CD4-positive, alpha-beta T cell treated with Interleukin-6 for 4 hours (primary cell): ENCODE measurements at places on chromosomes 1 and 21.

DNA sequence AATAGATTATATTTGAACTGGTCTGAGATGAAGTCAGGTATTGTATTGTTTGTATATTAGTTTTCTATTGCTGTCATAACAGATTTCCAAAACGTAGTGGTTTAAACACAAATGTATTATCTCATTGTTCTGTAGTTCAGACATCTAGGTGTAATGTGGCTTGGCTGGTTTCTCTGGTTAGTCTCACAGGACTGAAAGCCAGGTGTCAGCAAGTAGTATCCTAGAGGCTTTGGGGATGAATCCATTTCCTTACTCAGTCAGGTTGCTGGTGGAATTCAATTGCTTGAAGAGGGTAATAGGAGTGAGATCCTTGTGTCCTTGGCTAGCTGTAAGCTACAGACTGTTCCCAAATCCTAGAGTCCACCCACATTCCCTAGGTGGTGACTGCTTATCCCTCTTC lies 675.8 kb downstream of the NCAM2 start:
- no peak for DNase-seq

- no peak for DNase-seq
Observed at GRCh38 chr1:9476790-9477463, 62.3 kb upstream of the SLC25A33 start.

DNA sequence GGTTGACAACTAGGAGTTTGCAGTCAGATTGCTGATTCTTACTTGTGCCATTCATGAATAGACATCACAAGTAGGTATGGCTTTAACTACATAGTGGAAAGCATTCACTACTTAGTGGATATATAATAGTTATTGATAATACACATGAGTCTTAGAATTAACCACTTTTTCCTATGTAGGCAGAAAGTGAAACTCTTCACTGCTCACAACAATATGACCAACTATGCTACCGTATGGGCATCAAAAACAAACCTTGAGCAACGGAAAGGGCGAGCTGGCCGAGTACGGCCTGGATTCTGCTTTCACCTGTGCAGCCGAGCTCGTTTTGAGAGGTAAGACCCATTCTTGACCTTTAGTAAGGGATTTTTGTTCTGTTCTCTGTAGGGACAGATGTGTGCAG lies 38.7 kb downstream of the DHX9 start:
- DNase-seq: no peak

DNA sequence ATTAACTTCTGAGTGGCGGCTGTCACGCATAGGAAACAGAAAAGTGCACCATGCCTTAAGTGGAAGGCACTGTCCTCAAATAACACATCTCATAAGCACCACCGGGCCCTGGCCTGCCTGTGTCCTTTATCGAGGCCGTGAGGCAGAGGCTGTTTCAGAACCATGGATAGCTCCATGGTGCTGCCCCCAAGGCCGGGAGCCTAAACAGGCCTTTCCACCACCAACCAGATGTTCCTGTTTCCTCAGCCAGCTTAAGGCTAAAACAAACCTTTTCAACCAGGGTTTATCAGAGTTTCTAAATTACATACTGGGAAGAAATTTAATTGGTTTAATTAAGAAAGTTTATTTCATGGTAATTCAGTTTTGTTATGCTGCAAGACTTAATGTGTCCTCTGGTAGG lies 114.4 kb downstream of the DMRTA2 start:
- no peak for DNase-seq

GRCh38 chr1:147664206-147664605 lies 6.1 kb downstream of the ACP6 start:
- DNase-seq: no peak

DNA sequence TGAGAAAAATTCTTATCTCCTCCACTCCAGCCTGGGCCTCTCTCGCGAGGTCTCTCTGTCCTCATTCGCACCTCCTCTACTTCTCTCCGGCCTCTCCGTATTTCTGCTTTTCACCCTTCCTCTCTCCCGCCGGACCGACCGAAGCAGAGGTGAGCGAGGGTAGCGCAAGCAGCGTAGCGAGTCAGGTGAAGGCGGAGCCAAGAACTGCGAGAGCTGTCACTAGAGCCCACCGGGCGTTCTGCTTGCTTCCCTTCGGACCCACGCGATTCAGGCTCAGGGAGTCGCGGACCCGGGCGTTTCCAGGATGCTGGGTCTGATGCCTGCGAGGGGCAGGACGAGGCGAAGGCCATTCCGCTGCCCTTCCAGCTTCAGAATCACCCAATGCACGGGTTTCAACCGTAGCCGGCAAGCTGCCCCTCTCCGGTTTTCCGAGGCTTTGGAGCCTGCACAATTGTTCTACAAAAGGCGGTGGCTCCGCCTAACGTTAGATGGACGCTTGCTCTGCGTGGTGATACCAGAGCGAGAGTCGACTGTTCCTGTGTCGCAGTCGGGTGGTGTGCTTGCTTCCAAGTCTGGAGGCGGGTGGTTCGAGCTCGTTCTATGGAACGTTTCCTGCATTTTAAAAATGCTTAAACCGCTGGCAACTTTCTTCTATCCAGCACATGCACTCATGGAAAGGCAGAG lies 310.2 kb downstream of the FAM72C start:
- DNase-seq: no peak

DNA sequence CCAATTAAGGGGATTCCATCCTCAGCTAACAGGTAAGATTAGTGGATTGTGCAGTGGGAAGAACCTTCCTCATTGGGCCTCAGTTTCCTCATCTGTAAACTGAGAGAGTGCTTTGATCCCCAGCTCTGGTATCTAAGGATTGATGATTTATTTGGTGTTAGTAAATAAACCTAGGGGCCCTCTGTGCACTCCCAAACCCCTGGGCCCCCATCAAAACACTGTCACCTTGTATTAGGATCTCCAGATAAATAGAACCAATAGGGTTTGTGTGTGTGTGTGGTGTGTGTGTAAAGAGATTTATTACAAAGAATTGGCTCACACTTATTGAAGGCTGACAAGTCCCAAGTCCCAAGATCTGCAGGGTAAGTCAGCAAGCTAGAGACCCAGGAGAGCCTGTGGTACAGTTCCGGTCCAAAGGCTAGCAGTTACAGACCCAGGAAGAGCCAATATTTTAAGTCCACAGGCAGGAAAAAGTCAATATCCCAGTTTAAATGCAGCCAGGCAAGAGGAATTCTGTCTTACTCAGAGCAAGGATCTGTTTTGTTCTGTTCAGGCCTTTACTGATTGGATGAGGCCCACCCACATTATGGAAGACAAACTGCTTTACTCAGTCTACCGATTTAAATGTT lies 11.0 kb upstream of the ELK4 start:
- no peak for DNase-seq

- DNase-seq: no peak
Observed at GRCh38 chr1:14739082-14739832, 140.8 kb downstream of the KAZN start.

- DNase-seq: no peak
Observed at GRCh38 chr1:58183286-58183685, 363.2 kb downstream of the OMA1 start.

DNA sequence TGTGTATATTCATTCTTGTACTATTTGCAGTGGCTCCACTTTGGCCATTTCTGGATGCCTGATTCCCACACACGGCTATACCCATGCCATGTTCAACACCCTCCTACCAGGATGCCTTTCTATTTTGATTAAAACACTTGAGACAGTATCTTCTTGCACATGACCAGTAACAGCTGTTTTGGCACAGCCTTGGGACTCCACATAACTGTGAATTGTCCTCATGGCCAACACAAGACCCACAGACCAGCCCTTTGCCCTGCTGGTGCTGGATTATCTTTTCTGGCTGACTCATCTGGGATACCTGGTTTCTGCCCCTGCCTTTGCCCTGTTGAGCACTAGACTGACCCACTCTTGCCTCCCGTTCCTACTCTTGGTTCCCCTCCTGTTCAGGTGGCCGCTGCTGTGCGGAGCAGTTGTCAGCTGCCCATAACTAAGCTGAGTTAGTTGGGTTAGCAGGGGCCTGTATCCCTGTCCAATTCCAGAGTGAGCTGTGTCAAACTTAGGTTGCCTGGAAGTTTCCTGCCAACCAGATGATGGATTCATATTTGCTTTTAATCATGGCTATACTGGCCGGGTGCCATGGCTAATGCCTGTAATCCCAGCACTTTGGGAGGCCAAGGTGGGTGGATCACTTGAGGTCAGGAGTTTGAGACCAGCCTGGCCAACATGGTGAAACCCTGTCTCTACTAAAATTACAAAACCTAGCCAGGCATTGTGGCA lies 10.8 kb upstream of the EYA3 start:
- no peak for DNase-seq

DNA sequence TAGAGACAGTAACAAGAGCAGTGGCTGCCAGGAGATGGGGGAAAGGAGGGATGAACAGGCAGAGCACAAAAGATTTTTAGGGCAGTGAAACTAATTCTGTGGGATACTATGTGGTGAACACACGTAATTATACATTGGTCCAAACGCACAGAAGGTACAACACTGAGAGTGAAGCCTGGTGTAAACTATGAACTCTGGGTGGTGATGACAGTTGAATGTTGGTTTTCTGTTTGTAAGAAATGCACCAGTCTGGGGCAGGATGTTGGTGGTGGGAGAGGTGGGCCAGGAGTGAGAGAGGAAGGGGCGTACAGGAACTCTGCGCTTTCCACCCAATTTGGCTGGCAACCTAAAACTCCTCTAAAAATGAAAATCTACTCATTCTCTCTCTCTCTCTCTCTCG lies 50.2 kb upstream of the TIAM1 start:
- DNase-seq: no peak

GRCh38 chr21:16741141-16741665 lies 771.6 kb upstream of the CXADR start:
- no peak for DNase-seq

- no peak for DNase-seq
Observed at GRCh38 chr1:233909195-233909594, 4.7 kb downstream of the SLC35F3 start.

- no peak for DNase-seq
Observed at GRCh38 chr1:99306056-99306455, 41.8 kb downstream of the PLPPR4 start.

- DNase-seq: no peak
Observed at GRCh38 chr1:36888811-36889477, 145.4 kb downstream of the GRIK3 start.

GRCh38 chr1:61224609-61225008 lies 142.2 kb downstream of the NFIA start:
- no peak for DNase-seq

DNA sequence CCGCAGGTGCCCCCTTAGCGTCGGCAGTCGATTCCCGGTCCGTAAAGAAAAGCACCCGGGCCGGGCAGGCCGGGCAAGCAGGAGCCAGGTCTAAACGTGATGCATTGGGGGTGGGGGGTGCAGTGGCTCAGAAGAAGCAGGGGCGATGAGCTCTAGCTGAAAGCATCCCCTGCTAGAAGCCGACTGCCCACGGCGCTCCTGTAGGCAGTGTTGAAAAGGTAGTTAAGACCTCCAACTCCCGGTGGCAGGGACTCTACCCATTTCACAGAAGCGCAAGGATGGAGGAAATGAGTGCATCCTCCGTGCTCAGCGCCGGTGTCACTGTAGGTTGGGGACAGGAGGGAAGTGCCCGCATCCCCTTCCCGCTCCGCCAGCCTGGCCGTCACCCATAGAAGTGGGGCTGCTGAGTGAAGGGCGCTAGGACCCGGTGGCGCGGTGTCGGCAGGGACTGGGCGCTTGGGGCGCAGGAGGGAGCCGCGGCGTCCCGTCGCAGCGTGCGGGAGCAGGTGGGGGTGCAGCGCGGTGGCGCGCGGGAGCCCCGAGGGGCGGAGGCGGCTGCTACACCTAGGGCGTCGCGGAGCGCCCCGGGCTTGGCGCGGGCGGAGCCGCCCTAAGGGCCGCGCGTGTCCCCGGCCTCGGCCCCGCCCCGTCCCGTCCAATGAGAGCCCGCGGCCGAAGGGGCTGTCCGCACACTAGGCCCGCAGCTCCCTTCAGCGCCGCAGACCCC lies at the start of gene WNT2B:
TSS of gene WNT2B (plus strand) at position 688 of the 727 bp plus-strand sequence. CDS start 298 bp downstream, outside the sequence.
- DNase-seq: peak; percentile 61

DNA sequence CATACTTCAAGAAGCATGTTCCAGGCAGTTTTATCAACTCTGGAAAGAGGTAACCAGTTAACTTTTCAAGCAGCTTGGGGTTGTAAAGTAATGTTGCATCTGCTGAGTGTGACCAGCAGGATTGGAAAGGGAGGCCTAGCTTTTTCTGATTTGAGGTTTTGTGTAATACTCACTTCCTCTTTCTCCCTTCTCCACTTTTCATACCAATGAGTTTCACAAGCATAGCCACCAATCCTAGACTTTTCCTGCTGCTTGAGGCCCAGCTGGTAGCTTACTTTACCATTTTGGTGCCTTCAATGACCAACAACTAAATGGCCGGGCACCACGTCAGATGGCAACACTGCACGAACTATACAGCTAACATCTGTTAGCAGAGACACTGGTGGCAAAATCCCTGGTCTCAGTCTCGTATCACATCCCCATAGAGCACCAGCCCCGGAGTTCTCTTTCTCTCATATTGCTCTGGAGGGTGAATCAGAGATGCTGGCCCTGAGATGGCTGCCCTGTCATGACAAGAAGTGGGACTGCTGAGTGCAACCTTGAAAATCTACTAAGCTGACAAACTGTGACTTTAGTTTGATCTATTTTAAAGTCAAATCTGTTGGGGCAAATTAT lies 14.8 kb upstream of the GPR88 start:
- DNase-seq: no peak

- DNase-seq: no peak
Observed at GRCh38 chr1:41812453-41812852, 106.3 kb downstream of the HIVEP3 start.

DNA sequence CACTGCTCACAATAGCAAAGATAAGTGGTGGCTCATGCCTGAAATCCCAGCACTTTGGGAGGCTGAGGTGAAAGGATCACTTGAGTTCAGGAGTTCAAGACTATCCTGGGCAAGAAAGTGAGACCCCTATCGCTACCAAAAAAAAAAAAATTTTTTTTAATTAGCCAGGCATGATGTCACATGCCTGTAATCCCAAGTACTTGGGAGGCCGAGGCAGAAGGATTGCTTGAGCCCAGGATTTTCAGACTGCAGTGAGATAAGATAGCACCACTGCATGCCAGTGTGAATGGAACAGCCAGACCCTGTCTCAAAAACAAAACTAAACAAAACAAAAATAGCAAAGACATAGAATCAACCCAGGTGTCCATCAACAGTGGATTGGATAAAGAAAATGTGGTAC lies 50.6 kb downstream of the HSF2BP start:
- DNase-seq: no peak

DNA sequence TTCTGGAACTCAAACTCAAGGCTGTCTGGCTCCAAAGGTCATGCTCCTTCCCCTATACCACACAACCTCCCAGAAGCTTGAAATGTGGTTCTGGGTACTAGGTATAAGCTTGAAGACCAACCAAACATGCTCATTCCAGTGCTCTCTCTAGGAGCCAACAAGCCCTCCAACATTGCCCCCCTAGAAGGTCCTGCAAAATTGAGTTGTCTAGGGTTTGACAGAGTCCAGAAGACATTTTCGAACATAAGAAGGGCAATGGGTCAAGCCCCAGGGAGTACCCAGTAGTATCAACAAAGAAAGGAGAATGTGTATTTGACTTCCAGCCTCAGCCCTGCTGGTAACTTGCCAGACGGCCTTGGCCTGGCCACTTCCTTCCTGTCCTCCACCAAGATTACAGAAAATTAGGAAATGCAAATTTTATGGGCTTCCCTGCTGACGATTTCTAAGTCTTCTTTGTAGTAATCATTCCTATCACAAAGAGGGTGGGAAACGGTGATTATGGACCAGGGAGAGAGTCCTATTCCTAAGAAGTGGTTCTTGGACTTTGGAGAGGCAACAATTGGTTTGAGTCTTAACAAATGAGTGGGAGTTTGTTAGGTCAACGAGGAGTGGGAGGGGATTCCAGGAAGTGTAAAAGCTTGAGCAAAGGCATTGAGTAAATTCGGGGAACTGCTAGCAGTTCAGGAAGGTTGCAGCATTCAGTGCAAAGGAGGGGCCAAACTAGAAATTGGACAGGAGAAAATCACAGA lies 18.7 kb upstream of the SLAMF1 start:
- DNase-seq: peak; percentile 45

GRCh38 chr1:8281843-8282509 lies 35.9 kb upstream of the SLC45A1 start:
- DNase-seq: no peak
